Fibroblast of skin of right biceps (primary cell): ENCODE measurements at places on chromosomes 13 and 19.

GRCh38 chr19:50894478-50895356, 16.5 kb downstream of the KLK4 start:
- no peak for DNase-seq

- no peak for DNase-seq
Observed at GRCh38 chr19:17266589-17266974, 661 bp upstream of the BABAM1 start.

DNA sequence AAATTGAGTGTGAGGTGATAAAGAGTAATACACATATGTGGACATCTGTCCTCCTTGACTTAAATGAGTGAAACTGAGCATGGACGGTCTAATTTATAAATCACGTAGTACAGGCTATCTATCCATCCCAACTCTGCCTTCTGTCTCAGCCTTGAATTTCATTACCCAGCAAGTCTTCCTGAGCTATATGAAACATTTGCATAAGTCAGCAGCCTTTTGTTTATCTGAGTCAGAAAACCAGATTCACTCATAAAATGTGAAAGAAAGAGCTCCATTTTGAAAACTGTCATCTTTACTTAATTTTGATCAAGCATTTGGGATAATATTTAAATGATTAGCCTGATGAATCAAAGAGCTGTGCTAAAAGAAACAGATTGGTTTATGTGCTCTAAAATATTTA, 197.9 kb downstream of the LHFPL6 start:
- DNase-seq: no peak

DNA sequence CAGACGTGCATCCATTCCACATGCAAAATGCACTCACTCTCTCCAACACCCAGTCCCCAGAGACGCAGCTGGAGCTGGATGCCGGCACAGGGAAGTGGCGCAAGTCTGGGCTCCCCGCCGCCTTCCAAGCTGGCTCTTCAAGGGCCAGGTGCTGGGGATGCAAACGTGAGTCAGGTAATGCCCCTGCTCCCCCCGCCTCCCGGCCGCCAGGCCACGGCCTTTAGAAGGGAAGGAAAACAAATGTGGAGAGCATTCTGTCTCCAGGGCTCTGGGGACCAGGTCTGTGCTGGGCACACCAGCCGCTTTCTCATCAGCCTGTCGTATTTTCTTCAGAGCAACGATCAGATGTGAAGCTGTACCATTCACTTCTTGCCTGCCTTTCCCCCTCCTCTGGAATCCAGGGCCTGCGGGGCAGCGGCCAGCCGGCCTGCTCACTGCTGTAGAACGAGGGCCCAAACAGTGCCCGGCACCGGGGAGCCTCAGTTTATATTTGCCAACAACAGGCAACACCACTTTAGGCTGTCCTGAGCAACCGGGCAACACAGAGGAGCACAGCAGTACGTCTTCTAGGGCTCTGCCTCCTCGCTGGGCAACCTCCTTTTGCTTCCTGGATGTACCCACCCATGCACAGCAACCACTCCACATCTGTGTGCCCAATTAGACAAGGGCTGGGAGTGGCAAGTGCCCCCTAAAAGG, 3.8 kb downstream of the RAB20 start:
- no peak for DNase-seq

DNA sequence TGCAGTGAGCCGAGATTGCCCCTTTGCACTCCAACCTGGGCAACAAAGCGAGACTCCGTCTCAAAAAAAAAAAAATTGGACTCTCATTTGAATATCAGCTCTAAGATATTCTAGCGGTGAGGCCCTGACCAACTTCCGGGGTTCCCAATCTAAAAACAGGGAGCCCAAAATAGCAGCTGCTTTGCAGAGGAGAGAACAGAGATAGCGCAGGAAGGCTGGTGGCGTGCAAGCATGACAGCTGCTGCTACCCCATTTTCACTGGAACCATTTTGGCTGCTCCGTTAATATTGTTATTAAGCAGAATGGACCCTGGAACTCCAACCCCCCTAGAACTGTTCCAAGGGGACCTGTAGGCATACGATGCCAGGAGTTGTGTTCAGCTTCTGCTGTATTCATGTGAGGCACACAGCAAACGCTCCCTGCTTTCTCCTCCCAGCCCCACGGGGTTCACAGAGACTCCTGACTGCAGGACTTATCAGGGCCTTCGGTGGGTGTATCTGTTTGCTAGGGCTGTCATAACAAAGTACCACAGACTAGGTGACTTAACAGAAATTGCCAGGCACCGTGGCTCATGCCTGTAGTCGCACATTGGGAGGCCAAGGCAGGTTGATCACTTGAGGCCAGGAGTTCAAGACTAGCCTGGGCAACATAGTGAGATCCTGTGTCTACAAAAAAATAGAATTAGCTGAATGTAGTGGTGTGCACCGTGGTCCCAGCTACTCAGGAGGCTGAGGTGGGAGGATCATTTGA, 11.5 kb downstream of the STXBP2 start:
- DNase-seq: no peak

GRCh38 chr13:26839682-26840081, 79.1 kb upstream of the GPR12 start:
- DNase-seq: no peak

DNA sequence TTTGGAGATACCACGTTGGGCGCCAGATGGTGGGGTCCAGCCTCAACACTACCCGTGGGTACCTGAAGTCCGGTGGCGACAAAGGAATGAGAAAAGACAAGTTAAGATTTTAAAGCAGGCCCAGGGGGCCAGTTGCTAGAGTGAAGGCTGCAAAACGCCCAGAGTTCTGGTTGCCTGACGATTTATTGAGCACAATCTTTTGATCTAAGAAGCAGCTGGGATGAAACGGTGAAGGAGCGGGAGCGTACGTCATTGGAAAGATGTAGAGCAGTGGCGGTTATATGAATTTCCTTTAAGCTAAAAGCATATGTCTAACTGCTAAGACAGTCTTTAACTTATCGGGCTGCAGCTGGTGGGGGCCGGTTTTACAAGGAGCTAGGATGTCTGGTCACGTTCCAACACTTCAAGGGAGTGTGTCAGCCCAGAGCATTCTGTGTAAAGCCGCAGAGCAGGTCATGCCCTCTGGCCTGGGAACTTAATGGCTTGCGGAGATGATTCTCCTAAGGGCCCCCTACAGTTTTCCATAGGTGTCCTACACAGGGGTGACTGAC, 28.9 kb upstream of the EVI5L start:
- DNase-seq: no peak

GRCh38 chr19:23673132-23673531, 13.9 kb downstream of the ZNF675 start:
- no peak for DNase-seq

- DNase-seq: no peak
Observed at GRCh38 chr19:34481861-34482379, 362 bp downstream of the WTIP start.

GRCh38 chr13:47474839-47475238, 526.2 kb downstream of the SUCLA2 start:
- DNase-seq: no peak

GRCh38 chr13:57815600-57815999, 184.1 kb downstream of the PCDH17 start:
- DNase-seq: peak; percentile 20

DNA sequence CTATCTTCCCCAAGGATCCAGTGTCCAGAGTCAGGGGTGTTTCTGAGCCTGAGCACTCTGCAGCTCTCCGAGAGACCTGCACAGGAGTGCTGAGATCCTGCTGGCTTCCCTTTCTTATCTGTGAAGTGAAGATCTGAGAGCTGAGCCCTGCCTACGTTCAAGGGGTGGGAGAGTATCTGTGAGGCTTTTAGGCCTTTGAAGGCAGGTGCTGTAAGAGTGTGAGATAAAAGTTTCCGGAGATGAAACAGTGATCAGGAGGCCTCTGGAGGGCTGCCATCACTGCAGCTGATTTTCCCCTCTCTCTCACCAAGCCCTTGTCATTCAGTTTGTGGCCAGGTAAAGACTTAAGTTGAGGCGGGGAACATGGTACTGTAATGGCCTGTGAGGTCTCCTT, 83.1 kb downstream of the AKAP11 start:
- no peak for DNase-seq

DNA sequence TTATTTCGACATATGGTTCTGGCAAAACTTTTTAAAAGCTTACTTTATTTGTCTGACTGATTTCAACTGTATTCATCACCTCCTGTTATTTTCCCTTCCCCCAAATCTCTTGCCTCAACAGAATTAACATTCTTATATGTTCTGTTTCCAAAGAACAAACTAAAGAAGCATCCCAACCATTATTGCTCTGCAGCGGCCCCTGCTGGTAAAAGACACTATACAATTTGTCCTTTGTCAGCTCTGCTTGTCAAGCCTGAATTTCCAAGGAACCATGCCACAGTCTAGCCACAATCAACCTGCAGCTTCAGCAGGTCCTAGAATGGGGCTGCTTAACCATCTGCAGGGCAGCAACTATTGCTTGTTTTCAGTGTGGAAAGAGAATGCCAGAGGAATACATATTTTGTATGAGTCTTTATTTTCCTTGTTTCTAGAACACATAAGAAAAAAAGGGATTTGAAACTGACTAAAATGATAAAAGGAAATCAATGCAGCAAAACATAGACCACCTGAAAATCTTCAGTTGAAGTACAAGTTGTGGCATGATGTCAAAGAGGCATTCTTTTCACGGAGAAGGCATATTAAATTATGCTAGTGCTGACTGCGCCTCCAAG, 845.3 kb downstream of the DIAPH3 start:
- peak; percentile 67 for DNase-seq

GRCh38 chr19:39017026-39017425, 15.3 kb downstream of the FBXO27 start:
- DNase-seq: no peak

GRCh38 chr13:93953841-93954240, 525.6 kb downstream of the DCT start:
- no peak for DNase-seq

DNA sequence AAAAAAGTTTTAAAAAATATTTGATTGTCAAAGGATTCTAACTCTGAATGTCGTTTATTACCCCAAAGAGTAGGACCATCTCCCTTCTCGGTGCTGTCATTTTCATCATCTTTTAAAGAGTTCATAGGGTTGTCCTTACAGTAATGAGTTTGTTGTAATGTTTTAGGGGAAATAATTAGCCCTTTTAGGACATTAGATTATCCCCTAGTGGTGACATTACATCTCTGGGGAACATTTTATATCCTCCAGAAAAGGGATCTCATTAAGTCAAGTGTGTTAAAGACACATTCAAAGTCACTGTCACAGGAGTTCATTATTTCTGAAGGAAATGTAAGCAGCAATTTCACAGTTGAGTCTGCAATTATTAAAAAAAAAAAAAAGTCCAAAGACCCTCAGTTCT, 99.3 kb upstream of the GJB6 start:
- DNase-seq: no peak

GRCh38 chr13:27482983-27483382, 32.6 kb upstream of the MTIF3 start:
- DNase-seq: no peak

- DNase-seq: no peak
Observed at GRCh38 chr13:20407759-20408158, 117.9 kb downstream of the CRYL1 start.

DNA sequence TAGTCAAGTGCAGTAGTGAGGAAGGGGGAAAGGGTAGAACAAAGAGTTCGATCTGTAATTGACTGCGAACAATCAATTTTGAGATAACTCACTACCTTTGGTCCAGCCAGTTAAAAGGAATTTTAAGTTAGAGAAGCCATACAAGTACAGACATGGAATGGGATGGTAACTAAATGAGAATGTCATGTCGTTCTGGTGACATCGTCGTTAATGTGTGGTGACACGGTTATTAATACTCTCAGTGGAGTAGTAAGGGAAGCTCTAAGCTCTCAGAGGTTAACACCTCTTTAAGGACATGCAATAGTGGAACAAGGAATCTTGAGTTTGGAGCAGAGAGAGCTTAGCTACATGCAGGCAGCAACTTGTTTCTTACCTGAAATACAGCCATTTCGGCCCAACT, 154.9 kb upstream of the KLF12 start:
- DNase-seq: no peak

- no peak for DNase-seq
Observed at GRCh38 chr13:22470075-22470474, 710.7 kb upstream of the SGCG start.

DNA sequence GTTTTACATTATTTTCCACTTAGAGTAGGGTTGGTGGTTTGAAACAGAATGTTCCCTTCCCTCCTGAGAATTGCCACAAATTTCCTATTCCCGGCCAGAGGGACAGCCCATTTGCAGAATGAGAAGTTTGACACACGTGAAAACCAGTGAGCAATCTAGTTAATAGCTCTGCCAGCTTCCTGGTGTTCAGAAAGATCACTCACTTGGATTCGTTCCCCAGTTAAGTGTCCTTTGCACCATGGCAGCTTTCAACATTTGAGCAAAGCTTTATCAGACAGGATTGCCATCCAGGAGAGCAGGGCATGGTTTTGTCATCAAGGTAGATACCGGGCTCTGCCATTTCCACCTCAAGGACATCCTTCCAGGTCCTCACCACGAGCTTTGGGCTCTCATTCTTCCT, 28.2 kb downstream of the RASL11A start:
- no peak for DNase-seq

DNA sequence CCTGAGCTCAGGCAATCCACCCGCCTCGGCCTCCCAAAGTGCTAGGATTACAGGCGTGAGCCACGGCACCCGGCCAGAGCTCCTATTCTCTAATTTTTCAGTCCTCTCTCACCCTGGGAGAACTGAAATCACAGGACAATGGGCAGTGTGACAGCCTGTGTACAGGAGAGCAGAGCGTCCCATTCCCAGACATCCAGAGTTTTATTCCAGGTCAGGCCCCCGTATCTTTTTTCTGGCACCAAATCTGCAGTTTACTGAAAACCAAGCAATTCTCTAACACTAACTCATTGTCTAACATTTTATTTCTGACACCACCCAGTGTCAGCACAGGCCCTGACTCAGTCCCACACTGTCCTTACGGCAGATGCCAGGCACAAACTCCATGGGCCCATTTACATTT, 6.7 kb downstream of the ZNF708 start:
- no peak for DNase-seq
